ENCODE measurements at places on chromosomes 7 and 10. TPM values are rescaled to one million over a fixed set of nuclear protein-coding genes. Genes with fewer than 3 reads are reported as not detected.

DNA sequence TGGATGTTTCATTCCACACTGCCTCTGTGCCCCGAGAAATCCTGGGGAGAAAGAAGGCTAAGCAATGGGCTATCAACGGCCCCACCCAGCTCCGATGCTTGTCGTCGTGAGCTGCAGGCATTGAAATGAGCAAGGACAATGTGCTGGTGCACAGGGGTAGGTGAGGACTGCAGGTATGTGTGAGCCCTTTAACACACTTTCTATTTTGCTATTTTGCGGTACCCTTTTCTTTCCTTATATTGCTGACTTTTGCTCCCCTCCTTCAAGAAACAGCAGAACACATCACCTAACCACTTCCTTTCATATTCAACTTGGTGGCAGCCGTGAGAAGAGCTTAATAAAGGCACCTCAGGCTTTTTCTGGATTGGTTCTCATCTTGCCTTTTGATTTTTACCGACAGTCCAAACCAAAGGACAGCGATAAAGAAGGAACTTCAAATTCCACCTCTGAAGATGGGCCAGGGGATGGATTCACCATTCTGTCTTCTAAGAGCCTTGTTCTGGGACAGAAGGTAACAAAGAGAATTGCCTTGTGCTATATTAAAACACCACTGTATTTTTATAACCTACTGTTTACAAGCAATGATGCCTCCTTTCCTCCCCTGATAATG, 39.2 kb downstream of the AIFM2 start:
- DNase-seq = no peak

Gene FGFBP3
- total RNA-seq = 0.53 TPM

Gene SAMD9L
- 9.1 TPM for total RNA-seq

DNA sequence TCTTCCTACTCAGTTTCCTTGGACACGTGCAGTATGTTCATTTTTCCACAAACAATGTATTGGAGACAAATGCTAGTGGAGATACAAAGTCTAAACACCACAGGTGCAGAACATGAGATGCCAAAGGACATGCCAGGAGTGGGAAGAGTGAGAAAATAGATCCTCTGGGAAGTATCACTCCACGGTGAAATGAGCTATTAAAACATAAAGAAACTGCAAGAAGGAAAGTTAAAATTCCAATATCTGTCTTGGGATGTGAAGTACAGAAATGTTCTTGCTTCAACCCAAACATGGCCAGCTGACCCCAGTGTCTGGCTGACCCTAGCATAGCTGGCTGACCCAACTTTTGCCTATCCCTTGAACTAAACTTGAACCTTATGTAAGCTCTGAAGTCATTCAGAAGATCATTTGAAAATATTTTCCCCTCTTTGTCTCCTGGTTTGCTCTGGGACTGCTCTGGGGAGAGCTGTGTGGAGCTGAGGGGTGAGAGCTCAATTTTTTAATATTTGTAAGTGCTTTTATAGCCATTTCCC, 59.5 kb downstream of the FZD1 start:
- DNase-seq = no peak

Gene EN2
- 0.08 TPM for total RNA-seq

Gene TBRG4
- total RNA-seq = 66.9 TPM

GRCh38 chr10:29022513-29022912, 266.4 kb upstream of the LYZL1 start:
- DNase-seq = no peak

Gene EFCAB10
- not detected for total RNA-seq

DNA sequence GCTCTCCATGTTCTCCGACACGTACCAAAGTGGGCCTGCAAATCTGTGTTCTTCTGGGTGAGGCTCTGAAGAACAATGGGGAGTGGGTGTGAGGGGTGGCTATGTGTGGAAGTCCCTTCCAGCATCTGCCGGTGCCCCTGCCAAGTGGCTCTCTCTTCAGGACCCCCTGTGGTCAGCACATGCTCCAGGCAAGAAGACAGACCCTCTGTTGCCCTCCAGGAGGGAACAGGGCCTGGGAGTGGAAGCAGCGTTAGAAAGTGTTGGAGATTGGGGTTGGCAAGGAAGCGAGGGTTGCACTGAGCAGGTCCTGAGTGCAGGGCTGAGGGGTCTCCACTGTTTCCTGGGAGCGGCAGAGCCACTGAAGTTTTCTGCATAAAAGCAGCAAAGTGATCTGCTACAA, 60.5 kb downstream of the EMX2 start:
- DNase-seq = no peak

Gene IGFBP3
- 75.4 TPM for total RNA-seq

- DNase-seq = peak; percentile 35
Observed at GRCh38 chr10:121437596-121437995, 160.6 kb downstream of the FGFR2 start.

- no peak for DNase-seq
Observed at GRCh38 chr7:120550494-120551048, 277.6 kb downstream of the KCND2 start.

DNA sequence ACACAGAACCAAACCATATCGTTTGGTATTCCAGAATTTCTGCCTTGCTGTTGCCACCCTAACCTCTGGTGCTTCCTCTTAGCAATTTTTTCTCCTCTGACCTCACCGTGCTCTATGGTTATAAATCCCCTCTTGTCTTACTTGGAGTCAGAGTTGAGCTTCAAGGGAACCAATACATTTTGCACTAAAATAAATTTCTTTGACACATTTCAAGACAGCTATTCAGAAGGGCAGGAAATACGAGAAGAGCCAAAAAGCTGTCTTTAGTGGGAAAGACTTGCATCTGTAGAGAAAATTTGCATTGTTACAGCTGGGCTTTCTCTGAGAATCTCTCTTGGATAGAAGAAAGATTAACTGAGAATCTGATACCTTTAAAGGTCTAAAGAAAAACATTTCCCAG, 14.5 kb upstream of the AKR1C2 start:
- no peak for DNase-seq

Gene SEMA3D
- 1.7 TPM for total RNA-seq

Gene TAS2R4
- total RNA-seq = 0.26 TPM

Gene CALHM1
- total RNA-seq = not detected

DNA sequence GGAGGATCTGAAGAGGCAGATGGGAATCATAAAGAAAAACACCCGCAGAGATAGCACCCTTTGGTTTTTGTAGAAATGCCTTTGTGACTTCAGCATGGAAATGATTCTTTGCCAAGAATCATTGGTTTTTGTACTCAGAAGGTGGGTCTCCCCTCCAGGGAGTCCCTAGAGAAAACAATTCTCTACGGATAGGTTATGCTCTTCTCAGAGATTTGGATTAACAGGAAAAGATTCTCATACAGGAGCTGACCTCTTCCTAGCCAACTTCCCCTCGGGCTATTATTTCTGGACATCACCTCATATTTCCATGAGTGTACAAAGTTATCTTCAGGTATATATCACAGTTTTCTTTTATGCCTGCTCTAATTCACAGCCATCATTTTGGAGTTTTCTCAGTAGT, 274.2 kb upstream of the HABP2 start:
- no peak for DNase-seq

Gene PRLHR
- not detected for total RNA-seq

GRCh38 chr10:99873846-99874245, 91.4 kb downstream of the ABCC2 start:
- DNase-seq = no peak

DNA sequence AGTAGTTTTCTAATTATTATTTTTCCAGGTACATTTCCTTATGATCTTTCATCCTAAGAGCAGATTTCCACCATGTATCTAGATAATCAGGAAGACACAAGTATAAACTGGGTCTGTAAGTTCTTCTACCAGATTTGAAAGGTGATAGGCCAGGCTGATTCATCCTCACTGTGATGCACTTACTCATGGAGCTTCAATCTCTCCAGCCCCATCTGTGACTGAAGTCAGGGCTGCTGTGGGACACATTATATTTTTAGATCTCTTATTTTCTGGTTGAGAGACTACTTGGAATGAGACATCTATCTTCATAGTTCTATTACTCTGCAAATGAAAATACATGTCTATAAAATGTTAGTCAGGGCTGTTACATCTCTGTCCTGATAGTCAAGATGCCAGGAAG, 85.5 kb upstream of the SLC25A13 start:
- no peak for DNase-seq

Gene TNS3
- 51.4 TPM for total RNA-seq

GRCh38 chr7:74061840-74062539, 21.6 kb upstream of the LIMK1 start:
- DNase-seq = peak; percentile 89

DNA sequence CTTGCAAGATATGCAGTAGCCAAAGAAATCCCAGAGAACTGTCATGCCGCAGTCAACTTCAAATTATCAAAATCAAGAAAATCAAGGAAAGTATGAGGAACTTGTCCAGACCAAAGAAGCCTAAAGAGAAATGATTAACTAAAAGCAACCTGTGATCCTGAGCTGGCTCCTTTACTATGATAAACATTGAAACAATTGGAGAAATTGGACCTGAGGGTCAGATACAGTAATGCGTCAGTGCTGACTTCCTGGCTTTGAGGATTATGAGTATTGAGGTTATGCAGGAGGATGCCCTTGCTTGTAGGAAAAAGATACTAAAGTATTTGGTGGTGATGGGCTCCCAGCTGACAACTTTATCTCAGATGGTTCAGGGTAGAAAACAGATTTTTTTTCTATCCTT, 324.7 kb upstream of the AKR1E2 start:
- DNase-seq = no peak

DNA sequence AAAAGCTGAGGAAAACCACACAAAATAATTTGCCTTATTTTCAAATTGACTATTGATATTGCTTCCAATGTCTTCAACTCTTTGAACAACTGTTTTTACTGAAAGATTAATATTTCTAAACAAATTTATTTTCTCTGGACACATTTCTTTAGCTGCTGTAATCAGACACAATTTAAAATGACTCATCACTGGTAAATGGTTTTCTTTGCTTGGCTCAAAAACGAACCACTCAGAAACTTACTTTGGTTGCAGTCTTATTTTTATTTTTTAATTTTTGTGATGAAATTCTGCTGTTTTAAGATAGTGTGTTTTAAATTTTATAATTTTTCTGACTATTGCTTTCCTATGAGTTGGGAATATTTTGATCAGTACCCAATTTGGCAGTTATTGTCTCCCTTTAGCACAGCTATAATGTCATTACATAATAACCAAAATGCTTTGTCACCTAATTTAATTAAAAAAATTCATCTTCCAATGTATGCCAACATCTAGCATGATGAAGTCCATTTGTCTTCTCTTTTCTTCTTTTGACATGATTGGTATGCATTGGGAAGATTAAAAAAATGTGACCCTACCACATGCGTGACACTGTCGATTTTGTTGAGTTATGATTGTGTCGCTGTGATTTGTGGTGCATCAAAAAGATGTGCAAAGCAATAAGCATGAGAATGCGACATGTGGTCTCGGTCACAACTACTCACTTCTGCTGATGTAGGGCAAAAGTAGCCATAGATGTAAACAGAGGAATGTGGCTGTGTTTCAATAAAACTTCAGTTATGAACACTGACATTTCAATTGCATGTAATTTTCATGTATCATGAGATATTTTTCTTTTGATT, 222.3 kb downstream of the SUGCT start:
- no peak for DNase-seq

- DNase-seq = peak; percentile 80
Observed at GRCh38 chr7:132580717-132581285, 4.5 kb upstream of the PLXNA4 start.

GRCh38 chr7:38054199-38054598, 123.8 kb upstream of the STARD3NL start:
- no peak for DNase-seq

Gene CAMK2B
- total RNA-seq = 75.8 TPM

Gene SUN3
- total RNA-seq = not detected

GRCh38 chr10:58838561-58839208, 326.0 kb downstream of the BICC1 start:
- no peak for DNase-seq

DNA sequence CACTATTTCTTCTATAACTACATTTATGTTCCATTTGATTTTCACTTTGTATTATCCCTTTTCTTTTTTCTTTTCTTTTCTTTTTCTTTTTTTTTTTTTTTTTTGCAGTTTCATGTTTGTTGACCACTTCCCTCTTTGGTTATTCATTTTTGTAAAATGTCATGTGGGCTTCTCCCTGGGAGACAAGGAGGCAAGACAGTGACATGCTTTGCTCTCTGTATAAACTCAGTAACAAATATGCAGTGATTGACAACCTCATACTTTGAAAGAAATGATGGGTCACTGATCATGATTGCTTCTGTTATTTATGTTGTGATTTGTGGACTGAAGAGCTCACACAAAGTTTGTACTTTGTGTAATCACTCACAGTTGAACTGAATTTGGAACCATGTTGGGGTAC, 90.2 kb upstream of the ABI1 start:
- no peak for DNase-seq

Gene SLC16A9
- 0.42 TPM for total RNA-seq

DNA sequence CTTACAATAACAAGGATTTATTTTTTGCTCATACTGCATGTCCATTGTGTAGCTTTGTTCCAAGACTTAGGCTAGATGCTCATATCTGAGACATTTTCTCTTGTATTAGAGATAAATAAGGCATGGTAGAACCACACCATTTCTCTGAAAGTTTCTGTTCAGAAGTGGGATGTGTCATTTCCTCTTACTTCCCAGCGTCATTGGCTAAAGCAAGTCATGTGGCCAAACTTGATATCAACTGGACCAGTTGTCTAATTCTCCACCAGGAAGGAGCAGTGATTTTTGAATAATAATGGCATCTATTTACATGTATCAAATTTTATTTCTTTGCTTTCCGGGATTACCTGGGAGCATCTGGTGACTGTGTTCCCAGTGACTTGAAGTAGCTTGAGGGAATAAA, 38.3 kb downstream of the AHCYL2 start:
- DNase-seq = no peak

- DNase-seq = no peak
Observed at GRCh38 chr7:19709249-19709578, 377 bp upstream of the POLR1F start.

DNA sequence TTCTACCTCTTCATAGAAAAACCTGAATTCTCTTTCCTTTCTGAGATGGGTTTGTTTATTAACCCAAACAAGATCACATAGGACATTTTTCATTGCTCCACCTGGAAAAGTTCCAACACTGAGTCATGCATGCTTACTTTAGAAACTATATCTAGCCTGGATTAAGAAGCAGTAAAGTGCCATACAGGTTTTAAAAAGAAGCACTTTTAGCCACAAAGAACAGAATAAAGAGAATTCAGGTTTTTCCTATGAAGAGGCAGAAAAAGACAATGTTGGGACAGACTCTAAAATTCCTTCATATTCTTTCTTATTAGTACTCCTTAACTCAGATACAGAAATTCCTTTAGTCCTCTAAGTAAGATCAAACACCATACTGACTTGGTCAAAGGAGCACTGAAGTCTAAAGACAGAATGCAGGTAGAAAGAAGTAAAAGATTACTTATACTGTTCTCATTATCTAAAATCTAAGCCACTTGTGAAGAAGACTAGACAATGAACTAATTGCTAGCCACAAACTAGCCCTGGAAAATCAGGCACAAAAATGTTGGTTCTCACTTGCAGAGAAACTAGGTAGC, 241.3 kb downstream of the ANK3 start:
- no peak for DNase-seq

- no peak for DNase-seq
Observed at GRCh38 chr7:68730964-68731363, 867.3 kb upstream of the AUTS2 start.

- no peak for DNase-seq
Observed at GRCh38 chr10:114391599-114391998, 12.7 kb downstream of the AFAP1L2 start.

GRCh38 chr10:78392197-78392596, 358.5 kb downstream of the RPS24 start:
- DNase-seq = no peak
